ENCODE measurements at places on chromosomes 13 and 19.
A peak's percentile ranks its signal among the peaks of the same experiment; 100 is the strongest.

DNA sequence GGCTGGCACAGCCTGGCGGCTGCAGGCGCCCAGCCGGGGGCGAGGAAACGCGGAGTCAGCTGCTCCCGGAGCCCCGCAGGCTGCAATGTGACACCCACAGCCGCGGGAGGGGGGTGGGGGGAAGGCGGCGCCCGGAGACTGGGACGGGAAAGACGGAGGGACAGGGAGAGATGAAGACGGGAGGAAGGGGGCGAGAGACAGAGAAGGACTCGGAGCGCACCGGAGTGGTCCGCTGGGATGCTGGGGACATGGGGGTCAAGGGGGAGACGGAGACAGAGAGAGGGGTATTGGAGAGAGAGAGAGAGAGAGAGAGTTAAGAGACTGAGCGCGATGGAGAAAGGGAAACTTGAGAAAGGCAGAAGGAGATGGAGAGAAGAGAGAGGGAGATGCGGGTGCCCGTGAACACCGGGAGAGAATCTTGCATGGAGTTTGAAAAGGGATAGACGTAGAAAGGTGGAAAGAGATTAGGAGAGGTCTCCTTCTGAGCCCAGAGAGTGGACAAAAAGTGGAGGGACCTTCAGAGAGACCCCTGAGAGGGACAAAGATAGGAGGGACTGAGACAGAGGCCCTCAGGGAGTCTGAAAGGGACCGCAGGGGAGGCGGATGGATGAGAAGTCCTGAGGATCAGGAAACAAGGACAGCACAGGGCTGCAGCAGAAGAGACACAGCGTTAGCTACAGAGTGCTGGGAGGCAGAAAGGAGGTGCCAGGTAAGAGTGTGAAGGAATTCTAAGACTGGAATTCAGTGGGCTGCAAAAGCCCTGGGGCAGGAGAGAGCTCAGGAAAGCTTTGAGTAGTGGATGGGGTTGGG, 1.0 kb downstream of the SCN1B start:
- peak; percentile 81 for DNase-seq

DNA sequence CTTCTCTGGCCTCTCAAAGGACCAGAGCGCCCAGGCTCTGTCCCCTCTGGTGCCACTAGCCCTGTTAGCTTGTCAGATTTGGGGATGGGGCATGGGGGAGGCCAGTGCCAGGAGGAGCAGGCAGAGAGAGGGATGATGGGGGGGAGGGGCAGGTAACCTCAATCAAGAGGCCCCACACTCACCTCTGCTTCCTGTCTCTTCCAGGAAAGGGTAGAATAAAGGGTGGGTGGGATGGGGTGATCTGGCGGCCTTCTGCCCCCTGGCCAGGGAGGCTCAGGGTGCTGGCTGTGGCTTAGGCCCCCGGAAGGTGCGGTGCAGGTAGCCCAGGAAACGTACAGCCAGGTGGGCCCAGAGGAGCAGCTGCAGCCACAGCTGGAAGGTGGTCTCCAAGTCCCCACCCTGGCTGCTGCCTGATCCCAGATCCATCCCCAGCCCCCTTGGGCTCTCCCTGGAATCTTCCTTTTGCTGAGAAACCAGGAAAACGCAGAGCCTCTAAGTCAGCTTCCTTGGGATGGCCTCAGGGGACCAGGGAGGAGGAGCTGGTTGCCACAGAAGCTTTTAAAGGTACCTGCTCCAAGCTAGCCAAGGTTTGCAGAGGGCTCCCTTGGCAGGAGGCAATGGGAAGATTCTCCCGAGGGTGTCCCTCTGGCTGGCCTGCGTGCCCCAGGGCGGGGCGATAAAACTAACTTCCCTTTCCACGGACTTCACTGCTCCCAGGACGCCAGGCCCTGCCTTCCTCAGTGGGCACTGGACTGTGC, 5.3 kb downstream of the PRKACA start:
- DNase-seq, result no peak

- DNase-seq, result no peak
Observed at GRCh38 chr13:42035905-42036521, 12.4 kb upstream of the DGKH start.

DNA sequence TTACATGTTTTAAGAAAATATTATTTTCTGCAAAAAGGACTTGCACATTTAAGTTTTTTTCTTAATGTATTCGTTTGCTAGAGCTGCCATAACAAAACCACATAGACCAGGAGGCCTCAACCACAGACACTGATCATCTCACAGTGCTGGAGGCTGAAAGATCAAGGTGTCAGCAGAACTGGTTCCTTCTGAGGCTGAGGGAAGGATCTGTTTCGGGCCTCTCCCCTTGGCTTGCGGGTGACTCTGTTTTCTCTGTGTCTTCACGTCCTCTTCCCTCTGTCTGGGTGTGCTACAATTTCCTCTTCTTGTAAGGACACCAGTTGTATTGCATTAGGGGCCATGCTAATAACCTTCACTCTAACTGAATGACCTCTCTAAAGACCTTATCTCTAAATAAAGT, 364.2 kb downstream of the IRS2 start:
- no peak for DNase-seq

GRCh38 chr13:106173346-106173745, 362.1 kb downstream of the EFNB2 start:
- no peak for DNase-seq

GRCh38 chr19:29491491-29491890, 34.3 kb upstream of the VSTM2B start:
- no peak for DNase-seq

- DNase-seq, result no peak
Observed at GRCh38 chr13:42129033-42129432, 80.6 kb downstream of the DGKH start.

DNA sequence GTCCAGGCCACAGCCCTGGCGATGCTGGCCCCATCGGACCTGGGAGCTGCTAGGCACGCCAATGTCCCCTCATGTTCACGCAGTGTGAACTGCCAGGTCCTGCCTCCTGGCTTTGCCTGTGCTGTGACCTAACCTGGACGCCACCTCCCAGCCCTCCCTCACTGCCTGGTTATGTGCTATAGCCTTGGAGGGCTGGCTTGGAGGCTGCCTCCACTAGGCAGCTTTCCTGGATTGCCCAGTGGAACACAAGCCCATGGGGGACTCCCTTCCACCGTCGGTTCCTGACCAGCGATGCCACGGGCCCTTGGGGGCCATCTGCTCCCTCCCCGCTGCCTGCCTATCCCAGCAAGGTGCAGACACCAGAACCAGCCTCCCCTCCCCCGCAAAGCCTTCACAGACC, 15.2 kb upstream of the UQCR11 start:
- no peak for DNase-seq

DNA sequence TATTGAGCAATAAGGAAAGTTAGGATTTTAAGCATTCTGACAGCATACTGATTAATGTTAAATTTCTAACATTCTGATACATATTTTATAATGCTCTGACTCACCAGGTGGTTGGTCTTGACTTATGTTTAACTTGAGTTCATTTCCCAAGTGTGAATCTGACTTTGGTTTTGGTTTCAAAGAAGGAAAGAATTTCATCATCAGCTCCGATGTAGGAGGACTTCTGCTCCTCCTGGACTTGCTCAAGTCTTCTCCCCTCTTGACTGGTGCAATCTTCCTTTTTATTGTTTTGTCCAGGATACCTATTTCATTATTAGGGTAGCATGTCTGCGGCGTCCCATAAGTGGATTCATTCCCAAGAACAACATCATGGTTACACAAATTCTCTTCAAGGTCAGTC, 141.3 kb downstream of the RNF17 start:
- DNase-seq, result no peak

- DNase-seq, result no peak
Observed at GRCh38 chr19:3608750-3609322, 2.2 kb upstream of the TBXA2R start.

DNA sequence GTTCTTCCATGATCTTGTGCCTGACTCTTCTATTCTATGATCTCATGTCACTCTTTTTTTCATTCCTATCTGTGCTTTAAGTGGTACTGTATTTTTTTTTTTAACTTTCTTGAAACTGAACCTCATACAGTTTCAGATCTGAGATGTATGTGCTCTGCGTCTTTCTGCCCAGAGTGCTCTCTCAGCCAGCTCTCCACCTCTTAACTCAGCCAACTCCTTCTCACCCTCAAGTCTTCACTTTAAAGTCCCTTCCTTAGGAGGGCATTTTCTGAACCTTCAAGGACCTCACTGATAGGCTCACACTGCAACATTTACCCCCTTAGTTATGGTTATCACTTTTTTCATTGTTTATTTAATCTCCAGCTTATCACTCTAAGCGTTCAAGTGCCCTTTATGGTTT, 158.7 kb downstream of the IRS2 start:
- no peak for DNase-seq

GRCh38 chr19:17605761-17606589, 50.5 kb downstream of the COLGALT1 start:
- no peak for DNase-seq

GRCh38 chr19:29645911-29646310, 19.4 kb upstream of the PLEKHF1 start:
- DNase-seq, result no peak

DNA sequence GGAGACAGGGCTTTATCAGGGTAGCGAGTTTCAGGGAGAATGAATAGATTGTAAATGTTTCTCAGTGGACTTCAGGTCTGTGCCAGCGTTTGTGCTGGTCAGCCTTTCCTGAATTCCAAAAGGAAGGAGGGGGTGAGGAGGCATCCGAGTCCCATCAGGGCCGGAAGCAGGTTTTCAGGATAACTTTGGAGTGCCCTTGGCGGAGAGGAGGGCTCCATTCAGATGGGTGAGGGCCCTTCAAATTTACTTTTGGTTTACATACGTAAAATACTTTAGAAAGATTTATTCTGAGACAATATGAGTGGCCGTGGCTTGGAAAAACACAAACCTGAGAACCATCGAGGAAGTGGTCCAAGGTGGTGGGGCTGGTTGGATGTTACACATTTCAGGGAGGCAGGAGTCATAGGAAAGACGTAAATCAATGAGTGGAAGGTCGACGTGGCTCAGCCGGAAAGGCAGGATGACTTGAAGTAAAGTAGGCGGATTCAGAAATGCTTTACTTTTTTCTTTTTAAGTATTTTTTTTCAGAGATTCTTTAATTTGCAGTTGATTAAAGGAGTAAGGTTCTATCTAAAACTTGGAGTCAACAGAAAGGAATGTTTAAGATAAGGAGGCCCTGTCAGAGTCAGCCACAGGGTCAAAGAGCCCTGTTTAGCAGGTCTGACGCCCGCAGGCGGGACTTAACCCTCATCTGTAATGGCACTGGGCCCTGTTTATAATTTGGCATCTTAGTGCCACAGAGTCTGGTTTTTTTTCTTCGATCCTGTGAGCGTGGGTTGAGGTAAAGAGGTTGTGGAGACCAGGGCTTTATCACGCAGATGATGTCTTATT, 32.8 kb downstream of the ATP11A start:
- DNase-seq, result no peak

Measured in NCI-H2227 treated with DMSO at 0.1 percent for 48 hours (cell line).